CD4-positive, alpha-beta T cell treated with Interleukin-1 beta for 1 hour (primary cell): ENCODE measurements at places on chromosomes 3 and 15.

DNA sequence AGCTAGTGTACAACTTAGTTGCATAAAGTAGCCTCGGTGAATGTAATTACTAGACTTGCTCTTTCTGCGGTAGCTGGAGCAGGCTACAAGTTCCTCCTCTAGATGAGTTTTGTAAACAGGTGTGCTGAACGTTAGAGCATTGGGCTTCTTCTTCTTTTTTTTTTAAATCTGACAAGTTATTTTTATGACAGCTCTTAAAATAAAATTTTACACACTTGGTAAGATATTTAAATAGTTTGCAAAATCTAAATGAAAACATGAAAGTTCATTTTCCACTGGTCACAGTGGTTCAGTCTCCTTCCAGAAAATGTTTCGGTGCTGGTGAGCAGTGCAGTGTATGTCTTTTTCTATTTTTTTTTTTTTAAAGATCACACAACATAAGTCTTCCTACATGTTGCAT, 3.0 kb downstream of the CCR9 start:
- no peak for DNase-seq

DNA sequence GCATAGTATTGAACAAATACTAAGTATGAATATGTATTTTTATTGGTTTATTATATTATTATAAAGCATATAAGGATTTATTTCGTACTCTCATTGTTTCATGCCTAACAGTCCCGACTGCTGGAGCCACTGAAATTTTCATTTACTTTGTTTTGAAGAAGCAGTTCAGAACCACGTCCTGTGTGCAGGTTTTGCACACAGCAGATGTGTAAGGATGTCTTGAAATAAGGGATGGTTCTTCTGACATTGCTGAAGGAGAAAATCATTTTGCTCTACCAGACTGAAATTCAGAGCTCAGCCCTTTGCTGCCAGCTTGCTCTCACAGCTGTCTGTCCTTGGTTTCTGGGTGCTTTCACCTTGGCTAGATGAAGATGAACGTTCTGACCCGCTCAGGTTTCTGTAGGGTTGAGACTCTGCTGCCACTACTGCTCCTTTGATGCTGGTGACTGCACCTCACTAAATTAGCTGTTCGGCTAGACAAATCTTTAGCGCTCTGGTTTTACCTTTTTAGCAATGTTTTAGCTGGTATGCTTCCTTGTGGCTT, 54.2 kb downstream of the UBE2E1 start:
- no peak for DNase-seq

DNA sequence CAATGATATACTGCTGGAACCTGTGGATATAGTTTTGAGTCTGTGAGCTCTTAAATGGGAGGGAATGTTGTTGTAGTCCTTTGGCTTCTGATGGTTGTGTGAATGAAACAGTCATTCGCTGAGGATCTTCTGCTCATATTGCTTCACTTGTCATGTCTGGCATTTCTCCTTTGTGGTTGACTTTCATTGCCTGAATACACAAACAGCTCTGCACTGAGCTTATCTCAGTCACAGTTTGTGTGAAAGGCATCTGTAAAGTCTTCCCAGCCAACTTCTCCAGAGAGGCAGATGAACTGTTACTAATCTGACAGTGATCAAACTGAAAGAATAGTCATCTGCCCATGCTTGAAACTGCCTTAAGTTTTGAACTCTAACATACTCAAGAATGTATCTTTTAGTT, 59.8 kb downstream of the TMED3 start:
- DNase-seq, result no peak

GRCh38 chr3:69088063-69088462, 3.3 kb downstream of the ARL6IP5 start:
- DNase-seq, result no peak

DNA sequence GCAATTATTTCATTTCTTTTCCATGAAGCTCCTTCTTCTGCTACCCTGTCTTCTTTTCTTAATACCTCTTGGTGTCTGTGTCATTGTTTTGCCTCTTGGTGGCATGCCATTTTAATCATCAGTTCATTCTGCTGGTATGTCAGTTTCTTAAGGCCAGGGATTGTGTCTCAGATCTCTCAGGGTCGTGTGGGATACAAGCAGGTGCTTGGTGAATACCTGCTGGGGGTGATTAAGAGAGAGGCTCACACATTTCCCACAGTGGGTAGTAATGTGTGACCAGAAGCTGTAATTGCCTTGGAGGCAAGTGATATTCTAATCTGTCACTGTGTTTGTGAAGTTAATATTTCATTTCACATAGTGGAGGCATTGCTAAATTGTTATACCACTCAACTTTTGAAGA, 361.4 kb upstream of the TRIM42 start:
- no peak for DNase-seq

- no peak for DNase-seq
Measured at GRCh38 chr15:28888900-28889299, 3.1 kb downstream of the APBA2 start.

DNA sequence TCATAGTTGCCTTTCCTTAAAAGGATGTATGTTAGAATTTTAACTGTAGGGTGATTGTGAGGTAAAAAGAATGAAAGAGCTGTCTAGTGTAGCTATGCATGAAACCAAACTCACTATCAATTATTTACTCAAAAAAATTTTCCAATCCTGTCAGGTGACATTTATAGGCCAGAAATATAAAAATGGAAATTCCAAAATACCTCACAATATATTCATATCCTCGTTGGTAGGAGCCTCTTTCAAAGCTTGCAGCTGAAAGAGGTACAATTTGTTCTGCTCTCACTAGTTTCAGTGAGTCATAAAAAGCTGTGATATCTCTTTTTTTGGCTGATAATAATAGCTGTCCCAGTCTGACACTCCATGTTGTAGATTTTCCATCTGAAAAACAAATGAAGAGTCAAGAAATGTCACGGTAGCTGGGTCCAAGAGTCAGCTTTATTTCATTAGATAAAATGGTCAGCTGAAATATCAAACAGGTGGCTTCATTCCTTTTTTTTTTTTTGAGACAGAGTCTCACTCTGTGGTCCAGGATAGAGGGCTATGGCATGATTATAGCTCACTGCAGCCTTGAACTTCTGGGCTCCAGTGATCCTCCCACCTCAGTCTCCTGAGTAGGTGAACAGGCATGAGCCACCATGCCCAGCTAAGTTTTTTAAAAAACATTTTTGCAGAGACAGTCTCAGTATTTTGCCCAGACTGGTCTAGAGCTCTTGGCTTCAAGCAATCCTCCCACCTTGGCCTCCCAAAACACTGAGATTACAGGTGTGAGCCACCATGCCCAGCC, 50.8 kb upstream of the XRN1 start:
- DNase-seq, result no peak
